Activated T-helper 17 cell treated with anti-CD3 and anti-CD28 coated beads, Interleukin-2, amount 50 U/mL, for 72 hours (primary cell): ENCODE measurements at places on chromosomes 1 and 21.

GRCh38 chr1:86541859-86542258 lies 5.0 kb upstream of the CLCA4 start:
- ATAC-seq, result no peak

- no peak for ATAC-seq
These were observed 68.5 kb downstream of the BACE2 start for GRCh38 chr21:41236352-41236973.

GRCh38 chr1:213982672-213983492 lies 4.9 kb upstream of the PROX1 start:
- ATAC-seq, result no peak

- peak; percentile 49 for ATAC-seq
These were observed 40.1 kb upstream of the DMBX1 start for GRCh38 chr1:46449223-46450159.

DNA sequence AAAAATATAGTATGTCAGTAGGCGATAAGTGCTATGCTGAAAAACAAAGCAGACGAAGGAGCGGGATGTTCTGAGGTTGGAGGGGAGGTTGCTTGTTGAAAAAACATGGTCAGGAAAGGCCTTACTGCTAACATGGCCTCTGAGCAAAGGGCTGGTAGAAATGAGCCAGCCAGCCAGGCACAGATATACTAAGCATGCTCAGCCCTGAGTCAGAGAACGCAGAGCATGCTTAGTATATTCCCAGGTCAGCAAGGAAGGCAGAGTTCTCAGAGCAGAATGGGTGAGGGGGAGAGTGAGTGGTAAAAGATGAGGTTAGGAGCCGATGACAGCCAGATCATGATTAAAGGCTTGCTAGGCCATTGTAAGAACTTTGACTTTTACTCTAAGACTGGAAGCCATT lies 36.7 kb downstream of the ZBTB40 start:
- no peak for ATAC-seq

GRCh38 chr1:15418806-15419515 lies 9.3 kb downstream of the EFHD2 start:
- ATAC-seq, result no peak
